ENCODE measurements at places on chromosomes 4 and X.
A peak's percentile ranks its signal among the peaks of the same experiment; 100 is the strongest.

DNA sequence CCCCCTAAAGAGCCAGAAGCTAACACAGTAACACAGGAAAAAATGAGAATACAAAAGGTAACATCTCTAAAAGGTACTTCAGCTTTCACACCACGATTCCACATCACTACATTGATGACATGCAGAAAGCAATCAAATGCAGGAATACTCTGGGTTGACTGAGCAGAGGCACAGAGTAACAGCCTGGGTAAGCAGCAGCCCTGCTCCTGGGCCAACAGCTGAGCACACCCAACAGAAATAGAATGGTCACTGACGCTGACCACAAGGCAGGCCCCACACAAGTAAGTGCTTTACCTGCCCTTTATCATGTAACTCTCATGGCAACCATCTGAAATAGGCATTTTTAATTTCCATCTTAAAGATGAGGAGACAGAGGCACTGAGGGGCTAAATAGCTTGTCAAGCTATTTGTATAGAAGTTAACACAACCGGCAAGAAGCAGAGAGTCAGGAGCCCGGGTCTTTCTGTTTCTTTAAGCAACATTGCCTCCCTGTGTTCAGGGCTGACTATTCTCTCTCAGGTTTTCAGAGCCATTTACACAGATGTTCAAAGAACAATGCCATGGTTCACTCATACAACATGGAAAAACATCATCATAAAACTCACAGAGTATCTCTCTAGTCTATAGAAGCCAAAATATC, 168.9 kb downstream of the ZNF674 start:
- peak; percentile 83 for DNase-seq

DNA sequence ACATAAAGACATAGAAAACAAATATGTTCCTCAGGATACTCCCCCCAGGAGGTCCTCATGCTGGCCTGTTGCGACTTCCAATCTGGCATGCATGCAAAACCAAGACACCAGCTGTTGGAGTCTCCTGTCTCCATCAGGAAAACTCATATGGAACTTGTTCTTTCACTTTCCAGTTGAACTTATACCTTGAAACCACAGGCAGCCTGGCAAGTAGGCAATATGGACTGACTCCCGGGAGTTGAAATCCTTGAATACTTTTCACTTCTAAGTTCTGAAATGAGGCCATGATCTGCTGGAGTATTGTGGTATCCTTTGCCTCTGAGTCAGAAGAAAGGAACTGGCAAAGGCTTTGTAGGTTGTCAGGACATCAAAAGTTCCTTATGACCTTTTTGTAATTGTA, 444.2 kb downstream of the IDS start:
- no peak for DNase-seq

GRCh38 chr4:123381996-123382395, 14.6 kb upstream of the SPRY1 start:
- no peak for DNase-seq

DNA sequence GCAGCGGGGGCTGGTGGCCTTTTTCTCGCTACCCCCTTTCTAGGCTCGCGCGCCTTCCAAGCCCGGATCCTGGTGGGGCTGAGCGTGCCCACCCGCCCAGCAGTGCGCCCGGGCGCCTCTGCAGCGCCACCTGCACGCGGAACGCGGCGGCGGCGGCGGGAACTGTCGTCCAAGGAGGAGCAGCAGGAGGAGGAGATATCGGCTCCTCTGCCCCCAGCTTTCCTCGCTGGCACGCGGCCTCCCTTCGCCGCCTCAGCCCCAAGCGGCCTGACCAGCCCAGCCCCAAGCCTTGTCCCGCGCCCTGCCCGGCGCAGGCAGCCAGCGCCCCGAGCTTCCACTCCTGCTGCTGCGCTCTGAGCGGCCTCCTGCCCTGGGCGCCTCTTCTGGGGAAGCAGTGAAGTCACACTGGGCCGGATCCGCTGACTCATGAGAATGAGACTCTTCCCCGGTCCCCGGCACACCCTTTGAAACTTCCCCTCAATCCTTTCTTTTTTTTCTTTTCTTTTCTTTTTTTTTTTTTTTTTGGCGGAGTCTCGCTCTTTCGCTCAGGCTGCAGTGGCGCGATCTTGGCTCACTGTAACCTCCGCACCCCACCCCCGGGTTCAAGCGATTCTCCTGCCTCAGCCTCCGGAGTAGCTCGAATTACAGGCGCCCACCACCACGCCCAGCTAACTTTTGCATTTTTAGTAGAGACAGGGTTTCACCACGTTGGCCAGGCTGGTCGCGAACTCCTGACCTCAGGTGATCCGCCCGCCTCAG, 10.6 kb upstream of the ELF4 start:
- peak; percentile 75 for DNase-seq

- DNase-seq, result no peak
These were observed 1284.0 kb downstream of the RAPGEF2 start for GRCh38 chr4:160386846-160387245.

- no peak for DNase-seq
These were observed 247.6 kb downstream of the DCLK2 start for GRCh38 chr4:150325872-150326271.

DNA sequence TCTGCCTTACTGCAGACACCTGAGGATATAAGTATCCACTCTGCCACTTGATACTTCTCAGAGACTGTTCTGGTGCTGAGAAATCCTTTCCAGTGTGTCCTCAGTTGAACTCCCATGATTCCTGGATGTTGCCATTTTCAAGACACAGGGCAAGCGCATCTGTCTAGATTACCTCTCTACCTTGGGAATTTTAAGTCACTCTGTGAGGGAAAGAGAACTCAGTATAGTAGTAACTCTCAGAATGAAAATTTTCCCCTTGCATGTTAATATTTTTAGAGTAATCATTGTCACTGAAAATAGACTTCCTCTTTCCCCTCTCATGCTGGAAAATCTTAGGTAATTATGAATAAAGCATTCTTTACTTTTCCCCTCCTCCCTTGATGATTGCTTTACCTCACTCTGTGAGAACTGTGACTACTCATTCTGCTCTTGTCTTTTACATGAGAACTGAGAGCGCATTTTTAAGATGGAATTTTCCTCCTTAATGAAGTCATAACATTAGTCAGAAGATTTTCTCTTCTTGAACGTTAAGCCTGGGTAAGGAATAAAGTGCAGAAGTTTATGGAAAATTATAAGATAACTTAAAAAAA, 45.0 kb downstream of the TET2 start:
- peak; percentile 73 for DNase-seq

All from dermis blood vessel endothelial cell (primary cell).